NCI-H1417 (cell line): ENCODE measurements at places on chromosomes 1 and 21.

DNA sequence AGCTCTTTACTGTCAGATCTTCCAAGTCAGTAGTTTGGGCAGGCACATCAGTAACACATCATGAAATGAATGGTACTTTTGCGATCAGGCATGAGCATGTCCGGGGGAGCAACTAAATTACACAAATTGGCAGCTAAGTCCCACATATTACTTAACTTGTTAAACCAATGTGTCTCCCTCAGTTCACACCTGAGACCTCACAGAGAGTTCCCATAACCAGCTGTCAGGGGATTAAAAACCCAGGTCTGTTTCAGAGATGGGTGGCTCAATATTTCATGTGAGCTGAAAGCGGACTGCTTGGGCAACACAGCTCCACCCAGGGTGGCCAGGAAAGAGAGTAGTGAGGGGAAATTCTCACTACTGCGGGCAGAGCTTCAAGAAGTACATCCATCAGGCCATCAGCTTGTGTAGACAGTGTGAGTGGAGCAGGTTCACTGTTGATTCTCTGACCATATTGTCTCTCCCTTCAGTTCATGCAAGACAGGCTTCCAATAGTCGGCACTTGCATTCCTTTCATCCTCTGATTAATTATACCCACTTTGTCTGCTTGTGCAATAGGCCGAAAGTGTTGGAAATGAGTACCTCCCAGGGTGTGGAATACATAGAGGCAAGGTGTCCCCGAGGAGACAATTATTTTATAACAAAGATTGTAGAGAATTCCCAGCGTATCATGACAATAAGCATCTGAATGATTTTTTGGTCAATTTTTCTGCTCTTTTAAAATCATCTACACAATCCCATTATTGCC lies 139.9 kb downstream of the PTGER3 start:
- no peak for DNase-seq

DNA sequence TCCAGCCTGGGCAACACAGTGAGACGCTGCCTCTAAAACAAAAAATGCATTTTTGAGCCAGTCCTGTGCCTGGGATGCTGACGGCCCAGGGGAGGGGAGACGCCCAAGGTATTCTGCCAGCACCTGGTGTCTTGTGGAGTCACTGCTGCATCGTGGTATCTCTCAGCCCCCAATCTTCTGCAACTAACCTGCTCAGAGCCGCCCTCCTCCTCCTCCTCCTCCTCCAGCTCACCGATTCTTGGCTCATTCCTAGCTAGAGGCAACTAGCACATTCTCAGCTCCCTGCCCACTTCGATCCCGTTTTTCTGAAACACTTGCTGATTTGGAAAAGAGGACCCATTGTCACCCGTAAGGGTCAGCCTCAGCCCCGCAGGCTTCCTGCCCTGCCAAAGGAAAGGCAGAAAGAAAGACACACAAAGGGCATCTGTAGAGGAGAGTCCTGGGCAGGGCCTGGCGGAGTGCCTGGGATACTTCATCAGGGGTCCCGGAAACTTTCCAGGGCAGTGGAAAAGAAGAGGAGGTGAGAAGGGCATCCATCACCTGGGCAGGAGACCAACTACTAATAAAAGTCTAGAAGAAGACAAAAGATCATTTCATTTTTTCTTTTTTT lies 20.7 kb downstream of the GPR157 start:
- no peak for DNase-seq

GRCh38 chr21:24436236-24436635 lies 1171.0 kb downstream of the MRPL39 start:
- DNase-seq, result no peak

- no peak for DNase-seq
These were observed 216.6 kb downstream of the PLA2G4A start for GRCh38 chr1:187045371-187045770.

DNA sequence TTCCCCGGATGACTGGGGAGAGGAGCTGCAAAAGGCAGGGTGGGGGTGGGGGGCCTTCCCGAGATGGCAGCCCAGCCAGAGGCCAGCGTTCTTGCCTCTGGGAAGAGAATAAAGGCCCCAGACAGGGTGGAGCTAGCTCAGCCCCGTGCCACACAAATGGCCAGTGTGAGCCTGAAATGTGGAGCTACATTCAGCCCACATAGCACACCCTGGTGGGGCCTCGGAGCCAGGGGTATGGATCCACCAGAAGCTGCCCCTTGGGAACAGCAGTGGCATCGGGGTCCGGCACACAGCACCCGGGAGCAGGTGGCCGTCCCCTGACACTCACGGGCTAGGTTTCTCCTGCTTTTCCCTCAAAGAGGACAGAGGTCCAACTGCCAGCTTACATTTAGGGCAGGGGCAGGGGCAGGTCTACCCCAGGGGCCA lies 93.9 kb downstream of the PDE9A start:
- DNase-seq, result no peak

DNA sequence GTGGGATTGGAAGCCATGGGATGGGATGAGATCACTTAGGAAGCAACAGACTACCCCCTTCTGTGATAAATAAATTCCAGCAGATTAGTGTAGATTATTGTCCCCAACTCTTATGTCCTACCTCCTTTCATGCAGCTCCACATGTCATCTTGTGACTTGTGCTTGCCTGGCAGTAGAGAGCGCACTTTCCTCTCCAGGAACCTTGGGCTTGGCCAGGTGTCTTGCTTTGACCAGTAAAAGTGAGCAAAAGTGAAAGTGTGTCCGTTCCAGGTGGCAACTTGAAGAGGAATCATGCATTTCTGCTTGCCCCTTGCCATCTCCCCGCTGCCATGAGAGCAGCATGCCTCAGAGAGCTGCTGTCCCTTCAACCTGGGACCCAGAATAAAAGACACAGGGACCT lies 122.9 kb upstream of the ERG start:
- no peak for DNase-seq

- DNase-seq, result peak; percentile 76
These were observed 291.1 kb upstream of the SGIP1 start for GRCh38 chr1:66242646-66243547.

GRCh38 chr1:27348861-27349783 lies 7.3 kb downstream of the SYTL1 start:
- peak; percentile 87 for DNase-seq

DNA sequence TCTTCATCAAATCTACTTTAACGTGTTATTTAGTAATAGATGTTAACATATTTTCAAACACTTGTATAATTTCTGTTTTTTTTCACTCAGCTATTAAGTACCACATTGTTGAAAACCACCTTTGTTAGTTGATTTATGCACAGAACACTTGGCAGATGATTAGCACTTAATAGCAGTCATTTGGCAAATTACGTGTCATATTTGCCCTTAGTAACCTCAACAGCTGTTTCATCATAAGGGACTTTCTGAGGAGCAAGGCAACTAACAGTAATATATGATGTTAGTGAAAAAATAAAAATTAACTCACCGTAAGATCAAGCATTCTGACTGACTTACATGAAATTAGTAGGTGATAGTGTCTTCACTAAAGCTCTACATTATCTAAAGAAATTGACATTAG lies 186.4 kb downstream of the HMCN1 start:
- DNase-seq, result peak; percentile 63
